ENCODE measurements at places on chromosomes 2 and 18.

GRCh38 chr2:1881998-1882397, 137.7 kb upstream of the PXDN start:
- no peak for DNase-seq

- no peak for DNase-seq
Measured at GRCh38 chr18:45590036-45590886, 25.0 kb upstream of the SLC14A2 start.

- DNase-seq = peak; percentile 71
Measured at GRCh38 chr2:42659609-42660008, 91.2 kb downstream of the MTA3 start.

DNA sequence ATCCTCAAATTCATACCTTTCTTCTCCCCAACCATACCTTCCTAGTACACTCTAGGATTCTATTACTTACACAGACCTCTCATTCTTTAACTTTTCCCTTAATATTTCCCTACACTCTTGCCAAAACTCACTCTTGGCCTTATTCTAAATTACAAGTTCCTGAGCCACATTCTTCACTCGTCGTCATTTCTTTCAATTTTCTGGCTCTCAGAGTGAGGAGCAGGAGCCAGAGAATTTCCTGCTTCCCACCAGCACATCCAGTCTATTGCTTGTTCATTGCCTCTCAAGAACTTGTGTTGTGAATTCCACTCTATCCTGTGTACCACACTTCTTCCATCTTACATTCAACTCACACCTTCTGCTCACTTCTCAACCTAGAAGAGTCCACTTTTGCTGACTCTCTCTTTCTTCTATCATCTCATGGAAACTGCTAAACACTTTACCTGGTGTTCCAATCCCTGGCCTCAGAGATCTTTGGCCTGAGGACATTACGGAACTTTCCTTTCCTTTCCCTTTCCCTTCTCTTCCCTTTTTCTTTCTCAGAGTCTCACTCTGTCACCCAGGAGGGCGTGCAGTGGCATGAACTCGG, 171.6 kb downstream of the PLCL1 start:
- no peak for DNase-seq

GRCh38 chr2:227592694-227593387, 5.9 kb upstream of the SCYGR2 start:
- no peak for DNase-seq

DNA sequence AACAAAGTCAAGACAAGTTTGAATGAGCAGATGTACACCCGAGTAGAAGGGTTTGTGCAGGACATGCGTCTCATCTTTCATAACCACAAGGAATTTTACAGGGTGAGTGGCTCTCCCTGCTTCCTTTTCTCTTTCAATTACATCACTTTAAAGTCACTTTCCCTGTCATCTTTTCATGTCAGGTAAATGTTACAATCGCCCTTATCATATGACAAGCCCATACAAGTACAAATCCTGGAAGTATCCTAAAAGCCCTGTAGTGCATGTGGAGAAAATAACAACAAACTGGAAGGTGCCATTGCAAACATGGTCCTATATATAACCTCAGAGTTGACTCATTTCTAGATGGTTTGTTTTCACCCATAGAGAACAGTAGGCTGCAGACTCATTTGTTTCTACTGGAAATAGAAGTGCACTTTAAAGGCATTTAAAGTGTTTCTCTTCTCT, 126.0 kb downstream of the SP100 start:
- DNase-seq = no peak

GRCh38 chr18:60656553-60656952, 284.0 kb upstream of the MC4R start:
- DNase-seq = no peak

DNA sequence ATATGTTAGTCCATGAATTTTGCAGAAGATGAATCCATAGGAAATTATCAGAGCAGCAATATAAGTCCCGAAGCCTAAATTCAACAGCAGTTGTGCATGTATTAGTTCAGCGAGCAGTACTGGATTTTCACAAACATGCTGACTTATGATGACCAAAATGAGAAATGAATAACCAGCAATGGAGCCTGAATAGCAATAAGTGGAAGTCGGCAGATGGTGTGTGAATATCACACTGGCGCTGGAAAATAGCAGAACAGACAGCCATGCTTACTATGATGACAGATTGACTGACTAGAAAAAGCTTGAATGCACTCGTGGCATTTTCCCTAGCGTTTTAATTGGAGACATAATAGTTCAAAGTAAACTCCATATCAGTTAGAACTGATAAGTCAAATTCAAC, 1114.5 kb downstream of the DSC3 start:
- no peak for DNase-seq

GRCh38 chr2:42223067-42223854, 54.1 kb downstream of the EML4 start:
- no peak for DNase-seq

DNA sequence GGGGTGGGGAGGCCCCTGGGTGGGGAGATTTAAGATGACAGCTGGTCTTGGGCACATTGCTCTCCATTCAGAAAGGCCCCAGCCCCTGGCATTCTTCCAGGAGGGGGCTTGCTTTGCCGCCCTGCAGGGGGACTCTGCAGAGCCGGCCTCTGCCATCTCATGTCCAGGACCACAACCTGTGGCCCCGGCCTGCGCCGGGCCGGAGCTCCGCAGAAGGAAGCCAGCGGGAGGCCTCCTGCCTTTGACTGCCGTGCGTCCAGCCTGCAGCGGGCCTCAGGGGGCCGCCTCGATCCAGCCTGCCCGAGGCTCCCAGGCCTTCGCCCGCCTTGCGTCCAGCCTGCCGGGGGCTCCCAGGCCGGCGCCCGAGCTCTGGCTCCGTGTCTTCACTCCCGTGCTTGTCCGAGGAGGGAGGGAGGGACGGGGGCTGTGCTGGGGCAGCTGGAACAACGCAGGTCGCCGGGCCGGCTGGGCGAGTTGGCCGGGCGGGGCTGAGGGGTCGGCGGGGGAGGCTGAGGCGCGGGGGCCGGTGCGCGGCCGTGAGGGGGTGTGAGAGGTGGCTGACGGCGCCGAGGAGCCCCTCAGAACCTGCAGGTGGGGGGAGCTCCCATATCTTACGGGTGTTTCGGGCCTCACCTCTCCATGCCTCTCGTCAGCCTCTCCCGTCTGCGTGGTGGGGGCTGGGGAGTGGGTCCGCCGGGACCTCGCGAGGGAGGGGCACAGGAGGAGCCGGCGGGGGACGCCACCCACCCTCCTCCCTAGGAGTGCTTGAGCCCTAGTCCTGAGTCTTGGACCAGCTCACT, 20.4 kb downstream of the GPC1 start:
- no peak for DNase-seq

DNA sequence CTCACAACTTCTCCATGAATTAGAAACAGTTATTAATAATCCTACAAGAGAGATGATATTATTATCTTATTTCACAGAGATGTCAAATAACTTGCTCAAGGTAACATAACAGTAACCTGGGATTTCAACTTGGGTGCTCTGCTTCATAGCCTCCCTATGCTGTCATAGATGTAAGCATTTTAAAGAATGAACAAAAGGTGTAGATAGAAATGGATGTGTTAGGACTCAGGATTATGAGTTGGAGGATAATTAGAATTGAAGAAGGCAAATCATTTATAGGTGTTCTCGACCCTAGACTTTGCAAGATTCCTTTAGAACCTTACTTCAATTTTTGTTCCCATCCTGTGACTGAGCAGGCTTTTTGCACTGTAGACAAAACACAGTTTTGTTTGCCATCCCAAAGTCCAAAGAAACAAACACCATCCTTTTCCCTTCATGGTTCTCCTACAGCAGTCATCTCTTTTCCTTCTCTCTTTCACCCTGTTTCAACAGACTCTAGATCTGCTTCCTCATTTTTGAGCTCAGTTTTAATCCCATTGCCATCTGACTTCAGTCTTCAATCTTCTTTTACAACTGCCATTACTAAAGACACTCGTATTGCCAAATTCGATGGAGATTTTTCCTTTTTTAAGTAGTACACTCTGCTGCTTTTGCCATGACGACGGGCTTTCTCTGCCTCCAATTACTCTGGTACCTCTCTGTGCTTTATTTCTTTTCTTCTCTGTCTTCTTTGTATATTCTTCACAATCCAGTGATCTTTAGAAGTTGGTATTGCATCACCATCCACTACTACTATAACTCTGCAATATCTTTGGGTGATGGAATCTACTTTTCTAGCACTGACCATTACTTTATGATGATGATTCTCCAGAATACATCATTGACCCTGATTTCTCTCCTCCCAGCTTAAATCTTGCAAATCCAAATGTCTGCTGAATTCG, 4.5 kb downstream of the HNMT start:
- DNase-seq = no peak

DNA sequence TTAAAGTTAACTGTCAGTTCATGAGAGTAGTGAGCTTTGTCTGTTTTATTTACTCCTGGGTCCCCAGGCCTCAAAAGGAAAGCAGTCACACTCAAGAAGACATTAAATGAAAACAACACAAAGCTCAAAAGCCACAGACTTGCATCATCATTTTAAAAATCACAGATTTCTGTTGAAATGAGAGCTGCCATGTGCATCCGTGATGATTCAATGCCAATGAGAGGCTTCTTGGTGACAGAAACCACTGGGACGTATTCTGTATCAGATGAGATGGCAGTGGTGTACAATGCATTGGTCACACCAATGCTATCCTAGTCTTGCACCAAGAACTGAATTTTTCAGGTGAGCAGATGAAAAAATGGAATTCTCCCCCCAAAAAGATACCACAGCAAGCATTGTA, 204.8 kb downstream of the ANAPC1 start:
- DNase-seq = no peak

GRCh38 chr2:158743466-158743865, 51.7 kb upstream of the DAPL1 start:
- DNase-seq = no peak

DNA sequence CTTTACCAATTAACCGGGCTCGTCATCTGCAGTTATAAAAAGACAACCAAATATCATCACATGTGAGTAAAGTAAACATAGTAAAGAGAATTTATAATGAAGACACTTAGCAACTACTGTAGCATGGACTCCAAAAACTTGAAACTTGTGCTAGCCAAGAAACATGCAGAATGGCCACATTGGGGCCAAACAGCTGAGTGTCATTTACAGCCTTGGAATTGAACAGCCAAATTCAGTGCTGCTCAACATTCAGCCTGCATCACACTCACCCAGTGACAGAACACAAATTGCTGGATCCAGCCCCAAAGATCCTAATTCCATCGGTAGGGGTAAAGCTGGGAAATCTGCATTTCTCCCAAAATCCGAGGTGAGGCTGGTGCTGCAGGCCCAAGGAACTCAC, 224.8 kb upstream of the GYPC start:
- no peak for DNase-seq
